HepG2 (cell line): ENCODE measurements at places on chromosomes 3 and 15. TPM values are rescaled to one million over a fixed set of nuclear protein-coding genes. Genes with fewer than 3 reads are reported as not detected.

The SOX14 gene
- not detected in 2 replicates for total RNA-seq

The TNNC1 gene
- total RNA-seq: 11.8 and 18.7 TPM in 2 replicates

DNA sequence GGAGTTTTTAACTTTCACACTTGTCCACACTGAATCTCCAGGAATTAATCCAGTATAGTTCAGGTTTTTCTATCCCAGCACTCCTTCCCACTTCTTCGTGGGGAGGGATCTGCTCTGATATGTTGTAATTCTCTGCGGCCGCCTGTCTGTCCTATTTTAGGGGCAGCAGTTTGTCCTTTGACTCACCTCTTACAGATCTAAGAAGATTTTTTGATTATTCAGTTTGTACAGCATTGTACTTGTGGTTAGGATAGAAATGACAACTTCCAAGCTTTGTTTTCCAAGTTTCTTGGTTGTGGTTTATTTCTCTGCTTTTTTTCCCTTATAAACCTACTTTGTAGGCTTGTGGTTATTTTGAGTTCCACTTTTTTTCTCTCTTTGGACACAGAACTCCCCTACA is 601.7 kb downstream of the SI start:
- H3K36me3 ChIP-seq: no peaks in the 10 kb centered on the region
- H3K4me1 ChIP-seq: no peaks in the 10 kb centered on the region
- DNase-seq: no peak
- no peaks in the 10 kb centered on the region for H3K27me3 ChIP-seq

- H3K4me3 ChIP-seq: no peak overlapping the region
- H3K36me3 ChIP-seq: no peaks in the 10 kb centered on the region
- DNase-seq: no peak
- no peak overlapping the region for H3K27ac ChIP-seq
These were observed 66.3 kb downstream of the STRIT1 start for GRCh38 chr3:155227141-155227540.

DNA sequence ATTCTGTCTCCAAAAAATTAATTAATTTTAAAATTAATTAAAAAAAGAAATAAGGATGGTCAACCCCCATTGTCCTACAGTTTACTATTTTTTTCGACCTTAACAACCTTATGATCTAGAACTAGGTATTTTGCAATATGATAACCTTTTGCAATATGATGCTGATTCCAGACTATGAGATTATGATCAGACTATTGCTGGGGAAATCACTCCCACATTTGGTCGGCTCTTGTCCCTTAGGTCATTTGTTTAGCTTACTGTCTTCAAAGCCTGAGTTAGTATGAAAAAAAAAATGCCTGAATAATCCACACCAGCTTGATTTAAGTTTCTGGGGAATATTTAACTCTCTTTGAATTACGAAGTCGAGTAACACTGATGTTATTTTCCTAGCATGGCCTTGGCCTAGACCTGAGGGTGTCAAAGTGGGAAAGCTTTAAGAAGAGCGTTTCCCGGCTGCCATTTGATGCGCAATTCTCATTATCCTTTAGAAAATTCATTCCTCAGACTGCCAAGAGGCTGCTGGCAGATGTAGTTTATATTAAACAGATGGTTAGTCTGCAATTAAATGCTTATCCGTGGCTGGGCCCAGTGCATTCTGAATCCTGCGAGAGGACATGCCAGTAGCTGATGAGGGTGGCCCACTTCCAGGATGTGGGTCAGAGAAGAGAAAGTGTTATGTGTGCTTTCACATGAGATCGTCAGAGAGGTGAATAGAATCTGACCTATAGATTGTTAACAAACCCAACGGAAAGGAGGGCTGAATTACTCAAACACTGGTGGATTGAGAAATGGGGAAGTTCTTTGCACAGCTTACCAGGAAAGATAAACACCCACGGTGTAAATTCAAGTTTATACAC is 496.0 kb upstream of the THBS1 start:
- H3K4me1 ChIP-seq: peaks cover 7% of the 10 kb centered on the region; the same call in 1 of the 2 replicates
- no peak overlapping the region for H3K4me3 ChIP-seq
- H3K27me3 ChIP-seq: no peaks in the 10 kb centered on the region
- DNase-seq: peak; percentile 21
- H3K36me3 ChIP-seq: no peaks in the 10 kb centered on the region

- DNase-seq: no peak
- H3K27me3 ChIP-seq: no peaks in the 10 kb centered on the region
- H3K36me3 ChIP-seq: peaks cover 4% of the 10 kb centered on the region; the same call in 1 of the 3 replicates
- no peak overlapping the region for H3K27ac ChIP-seq
- peaks cover 62% of the 10 kb centered on the region for H3K4me1 ChIP-seq
- no peak overlapping the region for H3K4me3 ChIP-seq
These were observed 143.5 kb downstream of the LRRK1 start for GRCh38 chr15:101062471-101063171.
